SHP77 (cell line): ENCODE measurements at places on chromosomes 11 and 22.

GRCh38 chr11:125371431-125371935, 124.6 kb downstream of the FEZ1 start:
- no peak for DNase-seq

GRCh38 chr22:32607086-32607485, 132.5 kb downstream of the FBXO7 start:
- DNase-seq: no peak

GRCh38 chr11:19889531-19889930, 176.9 kb downstream of the NAV2 start:
- DNase-seq: no peak

DNA sequence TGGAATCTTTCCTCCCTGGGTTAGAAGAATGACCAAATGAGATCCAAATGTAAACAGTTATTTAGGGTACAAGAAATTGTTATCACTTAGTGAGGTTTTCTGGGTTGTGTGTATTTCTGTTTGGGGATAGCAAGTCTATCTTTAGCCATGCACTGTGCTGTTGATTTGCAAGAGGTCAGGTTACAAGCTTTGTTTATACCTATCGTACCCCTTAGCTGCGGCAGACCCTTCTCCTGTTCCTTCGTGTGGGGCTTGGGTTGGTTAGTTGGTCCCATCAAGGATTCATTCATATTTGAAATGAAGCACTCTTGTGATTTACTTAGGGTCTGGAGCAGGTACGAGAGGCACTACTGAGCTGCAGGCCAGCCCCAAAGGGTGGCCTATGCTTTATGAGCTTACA, 72.6 kb downstream of the USP35 start:
- DNase-seq: no peak

DNA sequence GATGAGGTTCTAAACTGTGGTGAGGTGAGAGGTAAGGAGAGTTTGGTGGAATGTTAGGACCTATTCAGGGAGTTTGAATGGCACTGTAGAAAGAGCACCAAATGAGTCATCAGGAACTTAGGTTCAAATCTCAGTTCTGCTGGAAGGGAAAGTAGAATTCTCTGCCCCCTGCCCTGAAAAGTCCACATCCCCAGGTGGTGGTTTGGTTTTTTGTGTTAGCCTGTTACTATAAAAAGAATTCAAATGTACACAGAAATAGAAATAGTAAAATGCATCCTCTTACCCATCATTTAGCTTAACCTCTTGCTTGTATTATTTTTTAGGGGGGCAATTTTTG, 20.2 kb downstream of the PPFIBP2 start:
- DNase-seq: no peak

DNA sequence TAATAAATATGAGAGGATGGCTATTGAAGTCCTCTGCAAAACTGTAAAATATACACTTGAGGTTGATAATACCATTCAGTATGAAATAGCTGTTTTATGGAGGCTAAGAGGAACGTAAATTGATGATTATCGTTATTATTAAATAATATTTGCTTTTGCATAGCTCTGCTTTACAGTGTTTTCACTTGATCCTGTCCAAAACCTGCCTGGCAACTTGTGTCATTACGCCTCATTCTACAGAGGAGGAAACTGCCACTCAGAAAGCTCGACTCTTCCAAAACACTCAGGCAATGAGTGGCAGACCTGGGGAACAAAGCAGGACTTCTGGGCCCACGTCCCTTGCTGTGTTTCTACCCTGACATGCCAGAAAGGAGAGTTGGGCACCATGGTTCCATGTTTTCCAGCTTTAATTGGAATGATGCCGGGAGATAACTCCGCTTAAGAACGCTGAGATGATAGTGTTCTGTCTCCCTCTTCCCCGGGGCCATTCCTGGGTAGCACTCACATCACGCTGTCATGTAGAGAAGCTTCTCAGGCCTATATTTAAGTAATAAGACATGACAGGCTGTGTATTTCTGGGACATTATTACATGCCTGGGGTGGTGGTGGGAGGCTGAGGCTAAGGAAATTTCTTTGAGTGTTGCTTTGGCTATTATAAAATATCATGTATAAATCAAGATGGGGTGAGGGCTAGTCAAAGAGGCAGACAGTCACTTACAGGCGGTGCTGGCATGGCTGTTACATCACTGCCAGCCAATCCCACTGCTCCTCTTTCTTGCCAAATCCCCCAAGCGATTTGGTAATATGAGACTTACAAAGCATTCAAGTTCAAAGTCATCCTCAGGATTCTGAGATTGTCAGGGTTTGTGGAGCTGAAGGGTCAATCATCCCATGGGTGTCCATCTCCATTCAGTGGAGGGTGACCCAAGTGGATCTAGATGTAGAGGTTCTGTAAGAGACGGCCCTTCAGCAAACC, 501.7 kb downstream of the INSC start:
- DNase-seq: no peak

DNA sequence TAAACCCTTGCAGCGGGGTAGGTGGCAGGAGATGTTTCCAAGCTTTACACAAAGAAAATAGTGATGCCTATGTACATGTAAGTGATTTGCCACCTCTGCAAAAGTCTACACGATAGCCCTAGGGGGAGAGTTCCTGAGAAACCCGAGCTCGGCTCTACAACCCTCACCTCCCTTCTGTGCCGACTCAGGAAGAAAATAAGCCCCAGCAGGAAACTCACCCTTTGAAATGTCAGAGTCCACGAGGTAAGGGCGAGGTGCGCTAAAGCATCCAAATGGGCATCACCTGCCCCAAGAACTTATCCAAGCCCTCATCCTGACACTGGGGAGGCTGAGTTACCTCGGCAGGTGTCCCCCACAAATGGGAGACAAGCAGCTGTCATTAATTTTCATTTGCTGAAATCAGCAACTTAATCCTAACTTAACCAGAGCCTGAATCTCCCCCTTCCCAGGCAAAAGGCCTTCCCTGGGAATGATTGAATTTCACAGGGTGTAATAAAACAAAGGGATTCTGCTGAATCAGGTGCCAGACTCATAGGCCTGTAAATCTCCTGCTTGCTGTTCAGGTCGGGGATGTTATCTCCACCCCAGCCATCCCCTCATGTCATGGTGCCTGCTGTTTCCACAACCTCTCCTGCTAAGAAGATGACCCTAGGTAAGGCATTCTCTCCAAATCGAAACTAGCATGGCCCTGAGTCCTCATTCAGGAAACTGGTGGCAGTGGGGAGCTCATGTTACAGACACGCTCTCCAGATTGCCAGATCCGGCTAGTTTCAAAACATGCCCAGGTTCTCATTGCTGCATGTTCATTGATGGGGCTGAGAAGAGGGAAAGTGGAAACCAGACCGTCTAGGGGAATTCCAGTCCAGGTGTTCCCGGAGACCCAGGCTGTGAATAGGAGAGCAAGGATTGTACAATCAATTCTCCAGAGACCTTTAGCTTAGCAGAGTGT, 105.3 kb upstream of the KIRREL3 start:
- peak; percentile 23 for DNase-seq

GRCh38 chr11:7072401-7073028, 16.3 kb upstream of the RBMXL2 start:
- no peak for DNase-seq

GRCh38 chr22:17359501-17359900, 9.8 kb upstream of the CECR2 start:
- no peak for DNase-seq

DNA sequence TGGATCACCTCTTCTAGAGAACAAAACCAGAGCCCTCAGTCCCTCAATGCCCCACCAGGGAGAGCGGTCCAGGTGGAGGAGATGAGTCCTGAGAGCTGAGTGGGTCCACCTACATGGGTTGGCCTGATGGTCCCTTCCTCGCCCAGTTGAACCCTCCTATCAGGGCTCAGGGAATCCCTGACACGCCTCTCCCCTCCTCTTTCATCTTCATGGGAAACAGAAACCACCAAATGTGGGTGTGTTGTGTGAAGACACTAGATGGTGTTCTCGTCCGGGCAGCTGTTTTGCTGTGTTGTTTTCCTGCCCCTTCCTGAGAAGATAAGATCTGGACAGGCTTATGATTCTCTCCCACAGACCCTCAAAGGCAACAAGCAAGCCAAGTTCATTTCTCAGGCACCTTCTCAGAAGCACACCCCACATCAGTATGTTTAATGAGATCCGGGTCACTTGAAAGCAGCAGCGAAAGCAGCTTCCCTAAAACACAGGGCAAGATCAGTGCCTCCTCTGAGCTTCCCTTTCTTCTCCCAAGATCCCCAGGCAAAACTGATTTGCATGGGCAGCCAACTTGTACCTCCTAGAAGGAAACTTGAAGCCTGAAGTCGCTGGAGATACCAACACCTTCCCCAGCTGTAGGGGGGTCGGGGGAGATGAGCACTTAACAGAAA, 35.3 kb upstream of the POU2AF1 start:
- DNase-seq: no peak

- DNase-seq: no peak
Measured at GRCh38 chr11:57555393-57555792, 12.1 kb downstream of the UBE2L6 start.

GRCh38 chr11:43269254-43269918, 42.4 kb upstream of the API5 start:
- DNase-seq: peak; percentile 1

GRCh38 chr11:96293598-96294021, 49.4 kb downstream of the MAML2 start:
- DNase-seq: no peak

DNA sequence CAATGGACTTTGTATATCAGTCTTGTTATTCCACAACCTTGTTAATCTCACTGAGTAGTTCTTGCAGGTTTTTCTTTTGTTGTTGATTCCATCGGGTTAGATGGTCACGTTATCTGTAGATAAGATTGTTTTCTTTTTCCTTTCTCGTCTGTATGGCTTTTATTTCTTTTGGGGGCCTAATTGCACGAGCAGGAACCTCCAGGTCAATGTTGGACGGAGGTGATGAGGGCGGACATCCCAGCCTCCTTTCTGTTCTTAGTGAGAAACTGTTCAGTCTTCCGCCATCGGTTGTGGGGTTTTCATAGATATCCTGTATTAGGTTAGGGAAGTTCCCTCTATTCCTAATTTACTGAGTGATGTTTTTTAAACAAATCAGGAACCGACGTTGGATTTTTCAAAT, 4.8 kb upstream of the PRR33 start:
- no peak for DNase-seq

- DNase-seq: no peak
Measured at GRCh38 chr11:14981507-14981906, 9.4 kb upstream of the CALCA start.

- no peak for DNase-seq
Measured at GRCh38 chr11:34583818-34584217, 37.1 kb upstream of the EHF start.

GRCh38 chr11:94181526-94181925, 52.9 kb downstream of the PANX1 start:
- no peak for DNase-seq

GRCh38 chr11:123047947-123048293, 14.0 kb downstream of the HSPA8 start:
- DNase-seq: no peak

DNA sequence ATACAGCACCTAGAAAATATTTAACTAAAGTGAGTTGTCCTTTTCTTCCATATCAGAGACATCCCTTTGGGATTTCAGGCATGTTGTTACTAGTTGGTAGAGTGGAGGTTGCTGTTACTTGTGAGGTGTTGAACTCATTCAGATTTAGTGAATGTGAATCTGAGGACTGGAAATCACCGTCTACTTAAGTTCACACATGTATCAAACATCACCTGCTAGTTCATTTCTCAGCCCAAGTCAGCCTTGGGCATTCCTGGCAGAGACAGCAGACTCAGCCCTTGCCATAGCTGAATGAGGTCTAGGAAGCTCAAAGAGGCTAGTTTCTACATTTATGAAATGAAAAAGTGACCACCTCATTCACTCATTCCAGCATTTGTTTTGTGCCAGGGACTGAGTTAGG, 9.7 kb downstream of the KDELR3 start:
- DNase-seq: no peak

DNA sequence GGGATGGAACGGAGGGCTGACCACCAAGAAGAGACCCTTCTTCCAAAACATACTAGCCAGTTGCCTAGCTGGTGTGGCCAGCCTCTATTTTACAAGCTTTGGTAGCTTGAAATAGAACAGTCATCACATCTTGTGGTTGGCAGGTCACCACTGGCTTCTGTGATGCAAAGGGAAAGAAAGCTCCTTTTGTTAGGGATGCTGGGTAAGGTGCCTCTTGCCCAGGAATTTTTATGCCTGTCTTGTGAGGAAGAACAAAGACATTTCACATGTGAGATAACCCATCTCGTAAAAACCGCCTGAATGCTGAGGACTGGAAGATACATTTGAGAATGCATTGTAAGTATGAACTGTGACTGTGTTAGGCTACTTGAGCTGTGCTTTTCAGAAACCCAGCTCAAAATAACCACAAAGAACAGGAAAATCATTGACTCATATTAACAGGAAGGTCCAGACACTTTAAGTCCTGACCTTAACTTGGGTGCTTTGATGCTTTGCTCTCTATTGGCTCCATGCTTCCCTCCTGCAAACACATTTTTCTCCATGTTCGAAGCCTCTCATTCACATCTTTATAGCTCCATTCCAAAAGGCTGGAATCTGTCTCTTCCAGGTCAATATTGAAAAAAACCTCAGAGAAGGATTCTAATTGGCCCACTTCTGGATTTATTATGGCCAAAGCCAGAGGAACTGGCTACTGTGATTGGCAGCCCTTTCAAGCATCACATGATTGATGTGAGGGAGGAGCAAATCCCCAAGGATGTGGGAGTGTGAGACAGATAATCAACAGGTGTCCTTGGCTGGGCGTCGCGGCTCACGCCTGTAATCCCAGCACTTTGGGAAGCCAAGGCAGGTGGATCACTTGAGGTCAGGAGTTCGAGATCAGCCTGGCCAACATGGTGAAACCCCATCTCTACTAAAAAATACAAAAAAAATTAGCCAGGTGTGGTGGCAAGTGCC, 53.9 kb downstream of the MICAL2 start:
- DNase-seq: no peak

DNA sequence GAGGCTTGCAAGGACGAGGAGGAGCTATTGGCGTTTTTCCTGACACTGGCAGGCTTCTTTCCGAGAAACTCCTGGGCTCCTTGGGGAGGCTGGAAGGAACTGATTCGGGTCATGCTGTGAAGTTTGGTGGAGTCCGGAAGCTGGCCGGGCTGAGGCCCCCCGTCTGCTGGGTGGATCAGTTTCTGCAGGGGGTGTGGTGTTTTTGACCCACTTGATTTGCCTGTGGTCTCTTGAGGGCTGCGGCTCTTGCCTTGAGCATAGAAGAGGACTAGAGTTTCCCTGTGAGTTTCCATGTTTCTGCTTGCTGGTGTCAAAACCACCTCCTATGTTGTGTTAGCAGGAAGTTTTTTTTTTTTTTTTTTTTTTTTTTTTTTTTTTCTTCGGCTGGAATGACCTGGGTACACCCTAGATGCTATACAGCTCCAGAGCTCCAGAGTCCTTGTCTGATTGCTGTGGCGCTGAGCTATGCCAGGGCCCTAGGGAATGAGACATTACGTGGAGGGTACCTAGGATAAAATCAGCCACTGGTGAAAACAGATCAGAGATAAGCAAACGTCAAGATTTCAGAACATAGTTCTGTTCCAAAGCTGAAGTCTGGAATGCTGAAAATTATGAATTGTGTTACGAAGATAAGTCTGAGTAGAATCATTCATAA, 728 bp downstream of the TBC1D22A start:
- DNase-seq: no peak
